EL (cell line): ENCODE measurements at places on chromosomes 12 and 14.

- DNase-seq = peak; percentile 20
These were observed 21.1 kb upstream of the ADAM20 start for GRCh38 chr14:70555890-70556289.

DNA sequence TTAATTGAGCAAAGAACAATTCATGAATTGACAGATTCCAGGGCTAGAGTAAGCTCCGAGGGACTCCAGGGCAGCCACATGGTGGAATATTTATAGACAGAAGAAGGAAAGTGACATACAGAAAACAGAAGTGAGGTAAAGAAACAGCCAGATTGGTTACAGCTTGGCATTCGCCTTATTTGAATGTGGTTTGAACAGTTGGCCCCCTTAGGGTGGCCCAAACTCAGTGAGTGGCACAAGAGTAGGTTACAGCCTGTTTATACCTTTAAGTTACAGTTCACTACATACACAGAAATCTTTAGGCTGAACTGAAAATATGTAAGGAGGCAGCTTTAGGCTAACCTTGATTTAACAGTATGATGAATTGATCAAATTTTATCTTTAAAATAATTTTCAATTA lies 174.5 kb upstream of the CNOT2 start:
- DNase-seq = no peak

DNA sequence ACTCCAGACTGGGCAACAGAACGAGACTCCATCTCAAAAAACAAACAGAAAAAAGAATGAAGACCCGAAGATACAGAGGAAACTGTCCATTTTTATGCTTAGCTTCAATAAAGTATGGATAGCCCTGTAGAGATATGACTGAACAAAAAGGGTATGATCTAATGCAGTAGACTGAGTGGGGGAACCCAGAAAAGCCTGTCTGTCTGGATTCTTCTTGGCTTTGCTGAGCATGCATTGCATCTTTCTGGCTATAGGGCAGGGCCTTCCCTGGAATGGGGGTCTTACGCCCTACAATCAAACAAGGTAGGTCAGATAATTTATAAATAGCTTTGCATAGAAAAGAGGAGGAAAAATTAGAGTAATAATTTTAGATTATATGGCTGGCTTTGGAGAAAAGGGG lies 10.1 kb downstream of the MIA2 start:
- DNase-seq = no peak

GRCh38 chr12:117499759-117500485 lies 138.5 kb upstream of the NOS1 start:
- no peak for DNase-seq

- DNase-seq = no peak
These were observed 45.8 kb downstream of the ETNK1 start for GRCh38 chr12:22670762-22671161.

DNA sequence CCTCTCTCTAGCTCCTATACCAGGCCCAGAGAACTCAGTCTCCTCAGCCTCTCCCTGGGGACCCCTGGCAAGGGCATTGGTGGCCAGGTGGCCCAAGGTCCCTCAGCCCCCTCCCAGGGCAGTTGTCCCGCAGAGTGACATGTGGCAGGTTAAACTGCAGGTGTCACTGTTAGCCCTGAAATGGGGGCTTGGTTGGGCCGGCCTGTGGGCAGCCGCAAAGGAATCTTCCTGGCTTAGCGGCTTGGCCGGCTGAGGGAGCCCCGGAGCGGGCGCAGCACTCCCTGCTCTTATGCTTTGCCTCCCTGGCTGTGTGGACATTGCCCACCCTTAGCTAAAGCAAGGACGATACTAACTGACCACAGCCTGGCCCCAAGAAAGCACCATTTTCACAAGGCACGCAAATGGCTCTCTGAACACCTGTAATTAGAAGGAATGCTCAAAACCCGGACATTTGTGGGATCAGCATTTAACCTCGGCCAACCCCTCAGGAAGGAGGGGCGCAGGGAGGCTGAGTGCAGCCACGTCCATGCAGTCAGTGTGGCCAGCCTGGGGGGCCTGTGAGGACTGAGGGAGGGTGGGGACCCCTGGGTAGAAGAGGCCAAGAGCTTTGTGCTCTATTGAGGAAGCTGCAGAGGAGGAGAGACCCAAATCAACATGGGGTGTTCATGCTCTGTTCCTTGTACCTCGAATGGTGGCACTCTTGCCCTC lies 82.2 kb downstream of the PAPOLA start:
- DNase-seq = peak; percentile 9

- peak; percentile 55 for DNase-seq
These were observed 6.9 kb upstream of the NTS start for GRCh38 chr12:85866986-85867776.

- no peak for DNase-seq
These were observed 101.5 kb downstream of the KIF26A start for GRCh38 chr14:104239861-104240301.
